ENCODE measurements at places on chromosomes 12 and 14. TPM values are rescaled to one million over a fixed set of nuclear protein-coding genes. Genes with fewer than 3 reads are reported as not detected.

- DNase-seq = no peak
Measured at GRCh38 chr12:126668538-126668937, 1598.4 kb upstream of the TMEM132C start.

The CLEC2A gene
- total RNA-seq = not detected

DNA sequence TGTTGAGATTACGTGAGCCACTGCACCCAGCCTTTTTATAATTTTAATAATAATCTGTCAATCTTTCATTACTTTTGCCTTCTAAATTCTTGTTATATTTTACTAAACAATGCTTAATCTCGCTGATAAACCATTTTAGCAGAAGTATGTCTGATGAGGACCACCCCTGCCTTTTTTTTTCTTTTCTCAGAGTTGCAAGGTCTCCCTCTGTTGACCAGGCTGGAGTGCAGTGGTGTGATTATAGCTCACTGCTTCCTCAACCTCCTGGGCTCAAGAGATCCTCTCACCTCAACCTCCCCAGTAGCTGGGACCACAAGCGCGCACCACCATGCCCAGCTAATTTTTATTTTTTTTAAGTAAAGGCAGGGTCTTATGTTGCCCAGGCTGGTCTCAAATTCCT lies 118.6 kb upstream of the DNM1L start:
- no peak for DNase-seq

DNA sequence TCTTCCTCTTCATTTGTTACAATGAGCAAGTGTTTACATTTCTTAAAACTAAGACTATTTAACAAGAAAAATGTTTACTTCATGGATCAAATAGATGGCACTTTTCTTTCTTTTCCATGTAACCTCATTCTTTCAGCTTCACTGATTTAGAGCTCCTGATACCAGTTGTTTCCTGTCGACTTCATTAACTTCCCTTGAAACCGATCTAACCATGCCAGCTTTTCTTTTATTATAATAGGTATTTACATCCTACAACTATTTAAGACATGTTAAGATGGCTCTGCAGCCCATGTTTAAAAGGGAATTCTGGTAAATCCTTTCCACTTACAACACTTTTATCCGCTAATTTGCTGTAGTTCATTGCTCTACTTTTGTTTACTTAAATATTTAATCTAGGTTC lies 107.3 kb upstream of the DCN start:
- DNase-seq = no peak

The ALX1 gene
- 0.62 TPM for total RNA-seq
